ENCODE measurements at places on chromosomes 11 and 22.

DNA sequence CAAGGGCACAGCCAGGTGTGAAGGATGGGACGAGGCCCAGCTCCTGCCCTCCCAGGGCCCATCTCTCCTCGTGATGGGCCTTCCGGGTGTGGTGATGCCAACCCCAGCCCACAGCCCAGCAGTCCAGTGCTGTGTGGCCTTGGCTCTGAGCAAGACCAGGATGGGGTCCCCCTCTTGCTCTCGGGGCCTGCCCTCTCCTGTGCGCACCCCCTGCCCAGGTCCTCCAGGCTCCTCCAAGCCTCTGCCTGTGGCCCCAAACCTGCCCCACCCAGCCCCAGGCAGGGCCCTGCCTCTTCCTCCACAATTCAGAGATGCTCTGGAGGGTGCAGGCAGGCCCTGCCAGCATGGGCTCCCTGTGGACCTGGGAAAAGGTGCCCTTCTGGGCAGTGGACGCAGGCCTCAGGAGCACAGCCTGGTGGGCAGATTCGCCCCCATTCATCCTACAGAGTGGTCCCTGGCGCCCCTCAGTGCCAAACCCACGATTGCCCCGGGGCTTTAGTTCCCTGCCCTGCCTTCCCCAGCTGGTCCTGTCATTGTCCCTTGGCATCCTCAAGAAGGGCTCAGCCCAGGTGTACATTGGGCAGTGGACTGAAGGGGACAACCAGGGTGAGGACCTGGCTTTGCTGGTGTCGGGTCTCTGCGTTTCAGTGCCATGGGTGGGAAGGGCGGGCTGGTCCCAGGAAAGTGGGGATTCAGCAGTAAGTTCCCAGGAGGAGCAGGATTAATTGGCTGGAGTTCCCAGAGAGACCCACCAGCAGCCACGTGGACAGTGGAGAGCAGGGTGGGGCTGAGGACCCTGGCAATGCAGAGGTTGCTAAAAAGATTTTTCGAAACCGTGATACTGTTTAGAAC lies 19.8 kb downstream of the EIF1AD start:
- DNase-seq = no peak

DNA sequence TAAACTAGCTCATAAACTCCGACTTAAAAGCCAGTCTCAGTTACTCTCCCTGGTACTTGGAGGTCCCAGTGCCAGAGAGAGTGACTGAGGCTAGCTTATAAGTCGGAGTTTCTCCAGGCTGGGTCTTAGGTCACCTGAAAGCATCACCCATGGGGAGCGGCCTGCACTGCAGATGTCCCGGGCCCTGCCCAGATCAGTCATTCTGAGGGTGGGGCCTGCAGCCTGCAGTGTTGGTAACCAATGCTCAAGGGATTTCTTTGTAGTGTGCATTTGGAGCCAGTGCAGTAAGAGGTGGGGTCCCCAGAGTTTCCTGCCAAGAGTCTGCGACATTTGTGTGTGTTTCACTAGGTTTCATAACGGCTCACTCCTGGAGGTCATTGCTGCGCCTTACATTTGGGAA lies 14.8 kb downstream of the TAB1 start:
- DNase-seq = no peak

- DNase-seq = no peak
Observed at GRCh38 chr11:407651-408123, 7.1 kb downstream of the SIGIRR start.

DNA sequence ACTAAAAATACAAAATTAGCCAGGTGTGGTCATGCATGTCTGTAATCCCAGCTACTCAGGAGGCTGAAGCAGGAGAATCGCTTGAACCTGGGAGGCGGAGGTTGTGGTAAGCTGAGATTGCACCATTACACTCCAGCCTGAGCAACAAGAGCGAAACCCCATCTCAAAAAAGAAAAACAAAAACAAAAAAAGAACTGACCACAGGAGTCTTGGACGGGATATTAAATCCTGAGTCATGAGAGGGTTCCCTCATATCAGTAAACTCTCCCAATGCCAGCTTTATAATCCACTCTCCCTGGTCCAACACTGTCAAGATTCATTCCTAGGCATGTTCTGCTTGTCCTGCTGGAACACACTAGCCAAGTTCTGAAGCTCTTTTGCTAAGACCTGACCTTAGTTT lies 61.5 kb upstream of the EP300 start:
- DNase-seq = no peak

- DNase-seq = no peak
Observed at GRCh38 chr11:15490535-15490934, 375.8 kb downstream of the INSC start.

DNA sequence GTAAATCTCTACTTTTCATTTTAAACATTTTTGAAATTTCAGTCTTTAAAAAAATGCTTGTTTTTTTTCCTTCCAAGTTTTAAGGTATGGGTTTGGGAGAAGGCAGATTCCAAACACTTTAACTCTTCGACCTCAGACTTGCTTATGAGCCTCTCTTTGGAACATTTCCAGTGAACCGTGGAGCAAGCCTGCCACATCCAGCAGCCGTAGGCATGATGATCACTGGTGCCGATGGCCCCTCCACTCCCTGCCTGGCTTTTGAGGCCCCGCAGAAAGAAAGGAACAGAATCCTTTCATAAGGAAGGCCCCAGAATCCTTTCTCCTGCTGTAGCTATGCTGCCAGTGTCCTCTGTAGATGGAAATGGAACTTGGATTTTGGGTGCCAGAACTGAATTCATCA lies 50.7 kb downstream of the BMAL1 start:
- peak; percentile 34 for DNase-seq

DNA sequence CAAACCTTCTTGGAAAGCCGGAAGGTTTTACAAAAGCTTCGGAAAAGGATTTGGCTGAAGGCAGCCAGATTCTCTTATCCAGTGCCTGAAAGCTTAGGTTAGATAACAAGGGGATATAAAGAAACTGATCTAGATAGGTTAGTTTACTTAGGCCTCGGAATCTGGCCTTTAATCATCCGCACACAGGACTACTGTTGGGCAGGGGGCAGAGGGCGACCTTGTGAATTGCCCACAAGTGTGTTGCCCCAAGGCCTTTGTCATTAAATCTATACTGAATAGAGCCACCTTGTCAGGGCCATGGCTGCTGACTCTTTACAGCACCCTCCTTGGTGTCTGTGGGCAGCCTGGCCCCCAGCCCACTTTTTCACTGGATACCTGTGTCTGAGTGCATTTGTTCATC lies 9.7 kb upstream of the MTMR2 start:
- no peak for DNase-seq

GRCh38 chr22:22574361-22574760 lies 15.3 kb upstream of the PRAME start:
- no peak for DNase-seq

DNA sequence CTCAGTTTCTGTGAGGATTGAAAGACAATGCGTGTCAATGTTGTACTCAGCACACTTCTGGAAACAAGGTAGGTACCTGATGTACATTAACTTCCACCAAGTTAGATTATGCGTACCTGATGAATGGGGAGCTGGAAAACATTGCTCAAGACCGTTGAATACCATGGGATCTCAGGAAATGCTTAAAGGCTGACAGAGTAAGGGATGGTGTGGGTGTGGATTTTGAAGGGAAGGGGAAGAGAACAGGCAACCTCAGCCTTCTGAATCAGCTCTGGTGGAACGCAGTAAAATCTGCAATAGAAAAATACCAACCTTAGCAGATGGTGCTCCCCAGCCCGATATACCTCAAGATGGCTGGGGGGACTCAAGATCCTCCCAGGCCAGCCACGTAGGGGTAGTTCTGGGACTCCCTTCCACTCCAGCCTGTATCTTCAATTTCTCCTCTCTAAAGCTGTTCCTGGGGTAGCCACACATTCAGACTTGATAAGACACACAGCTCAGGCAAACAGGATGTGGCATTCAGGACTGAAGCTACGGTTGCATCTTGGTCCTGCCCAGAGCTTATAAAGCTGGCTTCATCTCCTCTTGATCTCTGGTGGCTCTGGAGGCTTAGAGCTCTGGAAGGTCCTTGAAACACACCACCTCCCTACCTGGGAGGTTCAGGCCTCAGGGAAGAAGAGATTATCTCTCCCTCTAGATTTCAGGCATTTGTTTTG lies 111.8 kb downstream of the CTNND1 start:
- DNase-seq = no peak

- no peak for DNase-seq
Observed at GRCh38 chr22:23606204-23607131, 25.7 kb downstream of the DRICH1 start.

GRCh38 chr11:123273616-123274015 lies 78.6 kb upstream of the CLMP start:
- no peak for DNase-seq

GRCh38 chr11:92227230-92227814 lies 2.7 kb downstream of the FAT3 start:
- DNase-seq = no peak

DNA sequence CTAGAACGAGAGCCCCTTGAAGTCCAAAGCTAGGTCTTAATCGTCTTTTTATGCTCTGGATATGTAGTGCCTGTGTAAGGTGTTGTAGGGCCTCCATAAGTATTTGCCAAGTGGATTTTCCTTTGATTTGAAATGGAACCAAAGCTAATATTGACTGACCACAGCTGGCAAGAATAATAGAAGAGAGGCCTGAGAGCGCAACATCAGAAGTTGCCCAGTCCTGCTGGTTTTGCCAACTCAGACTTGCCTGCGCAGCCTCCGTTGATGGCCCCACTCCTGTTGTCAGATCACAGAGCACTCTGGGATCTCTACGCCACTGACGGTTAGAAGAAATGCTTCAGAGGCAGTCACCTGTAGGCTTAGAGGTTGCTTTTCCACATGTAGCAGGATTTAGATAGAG lies 251.2 kb downstream of the TENM4 start:
- no peak for DNase-seq

- no peak for DNase-seq
Observed at GRCh38 chr22:50581950-50582492, 628 bp downstream of the CHKB start.

- no peak for DNase-seq
Observed at GRCh38 chr11:19679952-19680828, 32.4 kb upstream of the NAV2 start.

DNA sequence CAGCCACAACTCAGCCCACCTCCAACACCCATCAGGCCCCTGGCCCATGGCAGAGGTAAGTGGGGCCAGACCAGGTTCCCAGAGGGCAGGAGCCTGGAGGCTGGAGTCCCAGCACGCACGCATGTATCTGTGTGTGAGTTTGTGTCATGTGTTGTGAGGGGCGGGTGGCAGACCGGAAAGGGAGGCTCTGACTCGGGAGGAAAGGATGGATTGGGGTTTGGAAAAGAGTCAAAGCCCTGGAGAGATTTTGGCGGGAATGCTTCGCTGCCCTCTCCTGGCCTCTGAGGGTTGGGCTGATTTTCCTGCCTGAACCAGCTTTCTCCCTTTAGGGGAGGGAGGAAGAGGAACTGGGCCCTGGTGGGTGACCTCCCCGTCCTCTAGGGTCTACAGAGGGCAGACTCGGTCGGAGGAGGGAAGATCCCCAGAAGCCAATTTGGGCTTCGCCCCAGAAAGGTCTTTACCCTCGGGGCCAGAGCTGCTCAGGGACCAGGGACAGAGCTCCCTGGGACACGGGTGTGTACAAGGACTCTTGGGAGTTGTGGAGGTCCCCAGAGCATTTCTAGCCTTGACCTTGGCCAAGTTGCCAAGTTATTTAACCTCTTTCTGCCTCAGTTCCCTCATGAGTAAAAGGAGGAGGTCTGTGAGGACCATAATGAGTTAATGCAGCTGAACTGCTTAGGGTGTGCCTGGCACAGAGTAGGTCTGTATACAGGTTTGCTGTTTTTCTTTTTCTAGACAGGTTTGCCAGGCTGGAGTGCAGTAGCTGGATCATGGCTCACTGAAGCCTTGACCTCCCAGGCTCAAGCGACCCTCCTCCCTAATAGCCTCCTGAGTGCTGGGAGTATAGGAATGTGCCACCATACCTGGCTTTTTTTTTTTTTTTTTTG lies 6.9 kb downstream of the C11orf68 start:
- no peak for DNase-seq

GRCh38 chr11:88494848-88495247 lies 157.3 kb upstream of the CTSC start:
- DNase-seq = no peak

- no peak for DNase-seq
Observed at GRCh38 chr11:13944911-13945425, 17.6 kb upstream of the SPON1 start.

- DNase-seq = no peak
Observed at GRCh38 chr22:29062286-29062821, 723 bp upstream of the C22orf31 start.

- DNase-seq = no peak
Observed at GRCh38 chr11:116953530-116954285, 116.3 kb upstream of the APOA1 start.

DNA sequence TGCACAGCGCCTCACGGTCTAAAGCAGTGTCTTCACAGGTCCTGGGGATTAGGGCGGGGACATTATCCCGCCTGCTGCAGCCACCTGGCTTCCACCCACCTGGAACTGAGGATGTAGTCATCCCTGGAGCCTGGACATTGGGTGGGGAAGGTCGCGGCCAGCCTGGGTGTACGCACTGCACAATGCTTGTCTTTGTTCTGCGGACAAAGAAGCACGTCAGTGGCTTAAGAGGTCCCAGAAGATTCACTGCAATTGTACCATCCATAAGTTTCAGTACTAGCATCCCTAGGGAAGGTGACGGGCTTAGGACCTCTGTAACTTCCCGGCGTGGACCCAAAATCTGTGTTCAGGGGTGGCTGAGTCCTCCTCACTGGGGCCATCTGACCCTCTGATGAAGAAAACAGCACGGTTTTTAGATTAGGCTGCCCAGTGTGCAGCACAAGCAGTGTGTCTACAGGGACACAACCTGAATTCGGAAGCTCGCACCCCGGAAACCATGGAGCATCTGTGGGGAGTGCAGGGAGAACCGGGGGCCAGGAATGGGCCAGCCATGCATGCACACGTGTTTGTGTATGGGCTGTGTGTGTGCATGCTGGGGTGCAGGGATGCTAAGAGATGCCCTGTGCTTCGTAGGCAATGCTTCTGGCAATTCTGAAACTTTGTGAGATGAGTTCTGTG lies 342.6 kb upstream of the B3GAT1 start:
- no peak for DNase-seq

DNA sequence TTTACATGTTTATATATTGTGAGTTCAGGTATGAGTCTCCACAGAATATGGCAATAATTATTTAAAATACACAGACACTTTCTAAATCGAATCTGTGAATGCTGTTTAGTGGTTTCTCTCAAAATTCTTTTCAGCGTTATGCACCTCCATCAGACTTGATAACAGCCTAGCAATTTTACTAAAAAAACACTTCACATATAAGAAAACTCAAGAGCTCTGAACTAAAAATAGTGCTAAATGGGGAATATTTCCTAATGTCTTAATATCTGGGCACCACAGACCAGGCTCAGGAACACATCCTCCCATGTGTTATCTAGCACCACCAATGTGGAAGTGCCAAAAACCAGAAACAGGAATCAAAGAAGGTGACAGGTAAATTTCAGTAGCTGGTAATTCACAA lies 47.9 kb downstream of the ARHGAP32 start:
- no peak for DNase-seq

DNA sequence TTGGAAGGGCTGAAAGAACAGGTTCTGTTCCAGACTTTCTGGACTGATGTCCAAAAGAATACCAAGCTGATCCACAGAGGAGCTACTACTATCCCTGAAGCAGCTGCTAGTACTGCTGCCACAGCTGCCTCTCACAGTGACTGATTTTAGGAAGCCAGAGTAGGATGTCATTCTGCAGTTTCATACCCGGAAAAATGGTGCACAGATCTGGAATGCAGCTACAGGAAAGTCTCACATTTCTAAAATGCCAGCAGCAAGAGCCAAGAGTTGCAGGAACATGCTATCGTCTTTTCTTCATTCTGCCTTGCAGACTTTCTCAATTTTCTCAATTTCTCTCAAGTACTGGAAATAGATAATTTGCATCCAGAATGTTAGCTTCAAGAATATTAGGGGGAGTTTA lies 19.4 kb upstream of the CCDC179 start:
- no peak for DNase-seq
